ENCODE measurements at places on chromosomes 6 and 20.

- no peak for DNase-seq
These were observed 18.1 kb upstream of the SLC9A8 start for GRCh38 chr20:49794336-49795134.

- no peak for DNase-seq
These were observed 81.1 kb downstream of the GJA10 start for GRCh38 chr6:89975366-89975765.

DNA sequence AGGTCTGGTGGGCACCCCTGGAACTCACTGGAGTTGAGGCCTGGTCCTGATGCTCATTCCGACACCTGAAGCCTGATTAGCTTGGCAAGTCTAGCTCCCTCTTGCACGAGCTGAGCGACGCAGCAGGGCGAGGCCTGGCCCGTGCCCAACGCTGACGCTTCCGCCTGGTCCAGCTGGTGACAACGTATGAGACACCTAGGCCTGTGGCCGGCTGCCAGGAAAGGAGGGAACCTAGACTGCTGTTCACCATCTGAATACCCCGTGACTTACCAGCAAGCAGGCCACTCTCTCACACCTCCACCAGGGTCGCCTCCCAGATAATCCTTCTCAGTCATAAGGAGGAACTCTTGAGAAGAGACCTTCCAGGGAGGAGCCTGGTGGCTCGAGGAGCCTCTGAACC is 24.5 kb downstream of the YTHDF1 start:
- DNase-seq, result no peak

DNA sequence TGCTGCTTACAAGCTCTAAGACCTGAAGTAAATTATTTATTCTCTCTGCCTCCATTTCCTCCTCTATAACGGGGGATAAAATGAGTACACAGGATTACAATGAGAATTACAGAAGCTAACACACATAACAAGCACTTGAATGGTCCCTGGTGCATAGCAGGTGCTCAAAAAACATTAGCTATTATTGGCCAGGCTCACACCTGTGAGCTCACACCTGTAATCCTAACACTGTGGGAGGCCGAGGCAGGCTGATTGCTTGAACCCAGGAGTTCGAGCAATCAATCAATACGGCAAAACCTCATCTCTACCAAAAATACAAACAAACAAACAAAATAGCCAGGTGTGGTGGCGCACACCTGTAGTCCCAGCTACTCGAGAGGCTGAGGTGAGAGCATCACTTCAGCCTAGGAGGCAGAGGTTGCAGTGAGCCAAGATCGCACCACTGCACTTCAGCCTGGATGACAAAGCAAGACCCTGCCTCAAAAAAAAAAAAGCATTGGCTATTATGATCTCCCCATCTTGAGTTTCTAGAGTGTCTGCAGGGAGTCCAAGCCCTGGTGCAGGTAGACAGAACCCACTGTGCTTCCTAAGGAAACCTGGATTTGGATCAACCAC is 68.1 kb downstream of the PREX1 start:
- no peak for DNase-seq

GRCh38 chr6:42185597-42185996 is 9.2 kb downstream of the GUCA1B start:
- no peak for DNase-seq

- DNase-seq, result no peak
These were observed 1.9 kb downstream of the SYNJ2 start for GRCh38 chr6:157983406-157984119.

- no peak for DNase-seq
These were observed 377.0 kb downstream of the CDH4 start for GRCh38 chr20:61628901-61629601.

- DNase-seq, result no peak
These were observed 382.1 kb downstream of the HACE1 start for GRCh38 chr6:104477569-104477968.

DNA sequence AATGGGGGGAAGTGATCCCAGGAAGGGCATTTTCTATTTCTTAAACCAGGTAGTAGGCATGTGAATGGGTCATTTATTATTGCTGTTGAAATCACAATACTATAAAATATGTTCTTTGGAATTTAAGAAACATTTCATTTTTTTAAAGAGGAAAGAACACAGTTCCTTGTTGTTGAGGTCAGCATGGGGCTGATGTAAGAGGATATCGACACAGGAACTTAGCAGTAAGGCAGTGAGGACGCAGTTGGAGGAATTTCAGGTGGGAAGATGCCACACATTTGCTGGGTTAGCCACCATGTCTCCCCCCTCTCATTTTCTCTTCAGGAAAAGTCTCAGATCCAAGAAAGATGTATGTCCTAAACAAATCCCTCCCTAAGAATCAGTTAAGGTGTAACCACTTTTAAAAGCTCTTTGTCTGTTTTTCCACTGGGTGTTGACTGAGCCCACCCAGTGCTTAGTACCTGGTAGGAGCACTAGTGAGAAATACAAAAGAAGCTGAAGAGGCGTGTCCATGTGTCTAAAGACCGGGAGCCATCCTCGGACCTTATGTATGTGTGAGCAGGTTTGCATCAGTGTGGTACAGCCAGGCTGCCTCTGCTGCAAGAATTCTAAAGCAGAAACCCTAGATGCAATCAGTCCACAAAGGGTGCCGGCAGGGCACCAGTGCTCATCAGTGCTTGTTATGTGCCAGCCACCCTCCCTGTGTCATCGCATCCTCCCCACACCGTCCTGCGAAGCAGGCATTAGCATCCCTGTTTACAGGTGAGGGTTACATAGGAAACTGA is 98.9 kb downstream of the TCP11 start:
- no peak for DNase-seq

- DNase-seq, result no peak
These were observed 25.6 kb downstream of the STK35 start for GRCh38 chr20:2127238-2127637.

GRCh38 chr6:37478827-37479226 is 20.9 kb downstream of the CCDC167 start:
- no peak for DNase-seq

- DNase-seq, result no peak
These were observed at the start of gene BIRC7 for GRCh38 chr20:63235399-63235983. Gene BIRC7 (plus strand): TSS chr20:63235905. CDS start chr20:63236097, 192 bp downstream.

- DNase-seq, result no peak
These were observed 387.2 kb downstream of the TBC1D32 start for GRCh38 chr6:120947111-120947510.

DNA sequence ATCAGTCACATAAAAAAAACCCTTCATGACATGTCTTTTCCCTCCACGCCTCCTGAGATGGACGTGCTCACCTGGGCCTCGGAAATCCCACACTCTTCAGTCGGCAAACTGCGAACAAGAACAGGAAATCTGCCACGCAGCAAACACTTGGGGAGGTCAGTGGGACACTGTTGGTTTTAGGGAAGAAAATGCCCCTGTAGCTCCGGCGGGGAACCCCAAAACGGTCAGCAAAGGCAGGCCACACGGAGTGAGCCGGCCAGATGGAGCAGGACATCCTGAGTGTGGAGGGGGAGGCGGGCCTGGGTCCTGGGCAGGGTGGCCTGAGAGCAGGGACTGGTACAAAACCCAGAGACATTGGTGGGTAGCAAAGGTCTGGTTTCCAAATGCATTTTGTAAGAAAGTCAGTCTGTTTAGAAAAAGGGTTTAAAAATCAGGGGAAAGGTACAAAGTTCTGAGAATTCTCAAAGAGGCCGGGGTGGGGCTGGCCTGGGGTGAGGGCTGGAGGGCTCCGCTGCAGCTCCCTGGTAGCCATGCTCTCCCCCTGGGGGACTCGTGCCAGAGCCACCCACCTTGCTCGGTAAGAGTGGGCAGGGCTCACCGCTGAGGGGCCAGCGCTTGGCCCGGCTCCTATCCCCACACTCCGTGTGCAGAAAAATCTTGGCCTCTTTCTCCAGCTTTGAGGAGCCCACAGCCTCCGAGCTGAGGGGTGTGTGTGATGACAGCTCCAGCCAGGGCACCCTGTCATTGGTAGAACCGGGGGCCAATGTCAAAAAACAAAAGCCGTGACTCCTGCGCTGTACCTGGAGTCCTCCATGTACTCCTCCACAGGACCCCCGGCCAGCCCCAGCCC is 5.2 kb downstream of the SLC2A4RG start:
- no peak for DNase-seq

DNA sequence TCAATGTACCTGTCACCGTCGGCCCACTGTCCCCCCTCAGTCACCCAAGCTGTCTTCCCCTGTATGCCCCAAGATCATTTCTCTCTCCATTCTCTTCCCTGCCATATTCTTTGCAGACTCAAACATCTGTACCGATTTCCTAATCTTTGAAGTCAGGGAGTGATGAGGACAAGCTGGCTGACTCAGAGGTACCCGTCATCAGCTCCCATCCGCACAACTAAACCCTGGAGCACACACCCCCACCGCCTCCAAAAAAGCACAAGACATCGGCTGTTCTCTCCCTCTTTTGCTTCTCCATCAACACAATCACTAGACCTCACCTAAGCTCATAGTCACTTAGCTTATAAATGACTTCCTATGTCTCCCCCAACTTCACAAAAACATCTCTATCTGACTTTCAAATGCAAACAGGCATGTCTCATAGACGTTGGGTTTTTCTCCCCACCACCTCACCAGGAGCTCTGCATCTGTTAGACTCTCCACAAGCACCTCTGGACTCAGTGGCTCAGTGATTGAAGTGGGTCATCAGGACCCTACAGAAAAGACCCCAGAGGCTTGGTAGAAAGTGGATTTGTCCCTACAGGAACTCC is 11.5 kb upstream of the NFATC2 start:
- no peak for DNase-seq

- no peak for DNase-seq
These were observed 36.8 kb upstream of the FLRT3 start for GRCh38 chr20:14374196-14374595.

DNA sequence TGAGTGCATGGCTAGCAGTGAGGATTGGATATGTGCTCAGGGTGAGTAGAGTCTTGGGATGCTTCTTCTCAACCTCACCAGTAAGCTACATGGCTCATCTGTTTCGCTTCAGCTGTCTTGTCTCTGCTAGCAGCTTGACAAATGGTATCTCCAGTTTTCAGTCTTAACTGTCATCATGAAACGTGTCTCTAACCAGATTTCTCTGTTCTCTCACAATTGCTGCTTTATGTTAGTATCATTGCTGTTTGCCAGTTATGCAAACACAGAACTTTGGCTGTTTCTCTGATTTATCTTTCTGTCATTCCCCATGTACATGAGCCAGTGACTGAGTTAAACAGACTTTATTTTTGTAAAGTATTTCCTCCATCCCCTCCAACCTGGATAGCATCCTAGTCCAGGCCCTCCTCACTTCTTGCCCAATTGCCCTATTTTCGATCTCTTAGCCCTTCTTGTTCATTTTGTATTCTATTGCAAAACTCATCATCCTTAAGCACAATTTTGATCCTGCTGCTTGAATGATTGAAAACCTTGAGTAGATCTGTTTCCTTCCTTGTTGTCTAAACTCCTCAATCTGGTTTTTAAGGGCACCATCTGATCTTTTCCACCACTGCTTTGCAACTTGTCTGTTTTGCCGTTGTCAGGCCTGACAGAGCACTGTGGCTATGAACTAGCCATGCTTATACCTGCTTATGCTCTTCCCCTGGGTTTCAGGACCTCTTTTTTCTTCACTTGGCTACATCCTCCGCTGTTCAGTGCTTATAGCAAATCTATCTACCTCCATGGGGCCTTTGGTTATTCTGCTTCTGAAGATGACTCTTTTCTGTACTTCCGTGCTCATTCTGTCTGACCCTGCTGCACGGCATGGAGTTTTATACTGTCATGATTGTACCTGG is 37.7 kb upstream of the ADIG start:
- DNase-seq, result no peak

DNA sequence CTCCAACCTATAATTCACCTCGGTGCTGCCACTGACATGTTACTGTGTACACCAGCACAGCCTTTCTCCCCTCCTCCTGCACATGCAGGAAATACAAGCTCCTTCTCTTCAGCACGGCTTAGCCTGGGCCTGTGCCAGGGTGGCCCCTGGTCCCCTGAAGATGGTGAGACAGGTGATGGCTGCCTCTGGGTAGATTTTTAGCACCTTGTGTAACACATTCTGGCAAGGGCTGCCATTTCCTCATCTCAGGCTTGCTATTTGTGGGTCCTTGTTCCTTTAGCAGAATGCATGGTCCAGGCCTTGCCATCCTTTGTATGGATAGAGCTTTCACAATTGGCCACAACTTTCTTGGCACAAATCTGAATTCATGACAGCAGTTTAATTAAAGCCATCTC is 151.3 kb downstream of the CDC5L start:
- DNase-seq, result no peak
